ENCODE measurements at places on chromosomes 1 and 21.

GRCh38 chr1:100631015-100631551, 88.5 kb upstream of the VCAM1 start:
- DNase-seq, result peak; percentile 99

DNA sequence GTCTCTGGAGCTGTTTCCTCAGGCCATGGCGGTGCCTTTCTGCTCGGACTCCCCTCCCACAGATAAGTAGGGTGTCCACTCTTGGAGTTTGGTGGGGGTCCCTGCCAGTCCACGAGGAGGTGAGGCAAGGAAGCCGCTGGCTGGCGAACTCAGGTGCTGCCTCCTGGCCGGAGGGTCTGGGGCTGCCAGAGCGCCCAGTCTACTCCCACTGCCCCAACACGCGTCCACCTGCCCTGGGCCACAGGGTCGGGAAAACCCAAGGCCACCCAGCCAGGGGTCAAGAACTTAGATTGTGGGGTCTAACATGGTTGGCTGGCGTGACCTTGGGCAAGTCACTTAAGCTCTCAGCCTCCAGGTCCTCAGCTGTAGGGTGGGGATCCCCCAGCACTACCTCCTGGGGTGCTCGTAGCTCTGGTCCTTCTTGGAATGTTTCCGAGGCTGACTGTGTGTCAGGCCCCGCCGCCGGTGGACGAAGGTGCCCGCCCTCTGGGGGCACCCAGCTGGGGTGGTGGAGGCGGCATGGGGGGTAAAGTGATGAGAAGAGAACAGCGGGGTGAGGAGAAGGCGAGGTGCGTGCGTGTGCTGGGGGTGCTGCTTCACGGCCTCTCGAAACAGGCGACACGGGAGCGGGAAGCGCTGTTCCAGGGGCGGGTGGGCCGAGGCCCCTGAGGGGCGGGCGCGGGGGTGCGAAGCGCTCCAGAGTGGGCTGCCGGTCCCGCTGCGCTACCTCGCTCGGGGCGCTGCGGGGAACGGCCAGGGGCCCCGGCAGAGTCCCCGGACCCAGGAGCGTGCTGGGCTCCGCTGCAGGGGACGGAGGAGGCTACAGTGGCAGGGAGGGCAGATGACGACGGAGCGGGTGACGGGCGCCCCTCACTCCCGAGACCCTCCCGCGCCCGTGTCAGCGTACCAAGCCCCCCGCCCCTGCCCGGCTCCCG, 1.2 kb downstream of the SH2D5 start:
- DNase-seq, result no peak

DNA sequence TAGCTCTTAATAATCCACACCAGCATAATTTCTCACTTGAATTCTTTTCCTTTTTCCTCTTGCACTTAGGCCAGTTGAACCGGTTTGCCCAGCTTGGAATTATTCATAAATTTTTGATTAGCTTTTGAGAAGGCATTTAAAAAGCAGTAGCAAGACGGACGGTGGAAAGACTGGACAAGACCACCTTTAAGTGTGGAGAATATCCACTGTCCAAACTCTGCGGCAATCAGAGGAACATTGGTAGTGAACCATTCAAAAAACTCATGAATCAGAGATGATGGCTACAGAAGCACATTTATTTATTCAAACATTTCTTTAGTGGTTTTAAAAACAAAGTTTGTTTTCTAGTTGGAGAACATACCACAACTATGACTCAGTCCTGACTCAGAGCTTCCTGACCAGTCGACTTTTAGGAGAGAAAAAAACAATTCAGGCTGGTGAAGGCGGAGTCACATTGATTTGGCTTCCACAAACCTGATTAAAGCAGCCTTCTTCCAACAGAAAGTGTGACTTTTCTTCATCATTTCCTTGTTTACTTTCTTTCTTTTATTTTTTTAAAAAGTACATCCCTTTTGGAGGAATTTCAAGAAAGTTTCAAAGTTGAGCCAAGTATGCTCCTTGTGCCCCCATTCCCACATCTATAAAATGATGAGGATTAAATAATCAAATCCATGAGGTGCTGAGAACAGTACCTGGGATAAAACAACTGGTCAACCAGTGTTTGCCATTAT, 128.8 kb downstream of the ADSS2 start:
- DNase-seq, result peak; percentile 97

GRCh38 chr1:18748435-18748834, 111.0 kb downstream of the TAS1R2 start:
- no peak for DNase-seq

All from EH (cell line).